Activated naive CD8-positive, alpha-beta T cell treated with anti-CD3 and anti-CD28 coated beads, Interleukin-2, amount 50 U/mL, for 16 hours (primary cell): ENCODE measurements at places on chromosomes 7 and 10.

DNA sequence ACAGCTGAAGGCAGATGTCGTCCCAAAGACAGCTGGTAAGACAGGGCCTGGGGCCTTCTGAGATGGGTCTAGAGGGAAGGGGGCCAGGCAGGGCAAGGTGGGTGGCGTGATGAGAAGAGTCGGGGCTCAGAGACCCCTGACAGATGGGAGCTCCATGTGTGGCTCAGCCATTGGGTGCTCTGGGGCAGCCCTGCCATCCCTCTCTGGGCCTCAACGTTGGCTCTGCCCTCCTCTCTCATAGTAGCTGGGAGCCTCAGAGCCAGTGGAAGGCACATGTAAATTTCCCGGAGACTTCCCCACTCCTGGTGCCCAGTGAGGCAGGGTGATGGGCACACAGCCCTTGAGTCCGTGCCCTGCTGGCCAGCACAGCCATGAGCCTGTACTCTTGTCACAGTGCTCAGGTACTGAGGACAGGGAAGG lies 1.8 kb downstream of the PPIF start:
- no peak for DNase-seq

GRCh38 chr7:159031135-159031701 lies 113.4 kb downstream of the VIPR2 start:
- no peak for DNase-seq

- no peak for DNase-seq
Measured at GRCh38 chr7:78173666-78174065, 375.1 kb downstream of the PHTF2 start.

DNA sequence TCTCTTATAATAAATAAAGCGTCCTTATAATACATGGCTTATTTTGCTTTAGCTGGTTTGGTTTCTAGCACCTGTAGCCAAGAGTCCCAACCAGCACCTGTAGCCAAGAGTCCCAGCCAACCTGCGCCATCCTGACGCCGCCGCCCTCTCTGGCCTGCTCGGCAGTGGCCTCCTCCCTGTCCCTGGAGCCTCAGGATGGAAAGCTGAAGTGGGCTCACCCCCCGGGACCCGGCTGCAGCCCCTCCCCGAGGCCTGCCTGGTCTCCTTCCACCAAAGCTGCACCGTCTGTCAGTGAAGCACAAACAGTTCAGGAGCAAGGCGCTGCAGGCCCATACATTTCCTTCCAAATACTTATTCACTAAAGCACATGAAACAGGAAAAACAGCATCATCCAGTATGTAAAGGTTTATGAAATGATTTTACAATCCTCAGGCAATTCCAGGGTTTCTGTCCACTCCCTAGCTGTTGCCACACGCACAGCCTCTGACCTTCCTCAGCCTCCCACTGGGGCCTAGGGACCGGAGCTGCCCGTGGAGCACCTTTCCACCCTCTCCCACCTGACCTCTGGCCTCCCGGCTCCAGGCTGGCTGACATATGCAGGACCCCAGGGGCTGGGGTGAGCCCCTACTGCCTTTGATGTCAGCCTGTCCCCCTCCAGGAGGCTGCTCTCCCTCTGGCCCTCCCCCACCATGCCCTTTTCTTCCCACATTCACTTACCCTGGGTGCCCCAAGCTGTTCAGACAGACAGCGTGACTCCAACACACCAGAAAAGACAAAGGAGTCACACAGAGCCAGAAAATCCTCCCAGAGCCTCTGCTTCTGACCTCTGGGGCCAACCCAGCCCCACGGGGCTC lies 149.6 kb upstream of the PPP2R2D start:
- no peak for DNase-seq

GRCh38 chr10:17918187-17918903 lies 33.4 kb upstream of the SLC39A12 start:
- no peak for DNase-seq

DNA sequence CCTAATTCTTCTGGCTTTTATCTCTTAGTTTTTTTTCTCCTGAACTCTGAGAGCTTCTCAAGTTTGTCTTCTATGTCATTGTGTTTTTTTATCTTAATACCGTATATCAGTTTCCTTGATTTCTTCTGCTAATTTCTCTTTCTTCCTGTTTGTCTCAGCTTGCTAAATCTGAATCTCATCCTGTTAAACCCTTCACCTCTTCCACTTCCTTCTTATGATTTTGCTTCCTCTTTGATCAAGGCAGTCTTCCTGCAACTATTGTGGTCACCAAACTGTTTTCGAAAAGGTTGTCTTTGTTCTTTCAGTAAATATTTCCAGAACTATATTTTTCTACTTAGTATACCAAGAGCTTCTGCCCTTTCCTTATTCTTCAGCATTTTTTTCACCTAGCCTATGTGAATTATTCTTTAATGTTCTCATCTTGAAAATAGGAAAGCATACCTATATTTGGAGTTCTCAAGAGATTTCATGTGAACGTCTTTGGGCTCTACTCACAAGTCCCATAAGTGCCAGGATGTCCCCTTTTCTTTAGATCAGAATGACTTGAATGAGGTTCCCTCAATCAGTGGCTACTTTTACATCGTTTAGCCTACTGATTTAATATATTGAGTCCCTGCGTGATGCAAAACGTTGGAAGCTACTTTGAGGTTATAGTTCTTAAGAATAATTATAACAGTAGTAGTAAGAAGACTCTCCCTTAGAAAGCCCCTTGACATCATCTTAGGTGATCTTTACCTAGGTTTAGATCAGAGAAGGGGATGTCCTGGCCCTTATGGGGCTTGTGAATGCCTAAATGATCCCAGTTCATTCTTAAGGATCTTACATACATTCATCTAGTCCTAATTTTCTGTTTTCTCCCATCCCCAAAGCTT lies 415.4 kb upstream of the AUTS2 start:
- DNase-seq = no peak

- DNase-seq = no peak
Measured at GRCh38 chr10:108184114-108184513, 1019.6 kb upstream of the SORCS1 start.

GRCh38 chr10:3719024-3719843 lies 65.8 kb downstream of the KLF6 start:
- DNase-seq = no peak

DNA sequence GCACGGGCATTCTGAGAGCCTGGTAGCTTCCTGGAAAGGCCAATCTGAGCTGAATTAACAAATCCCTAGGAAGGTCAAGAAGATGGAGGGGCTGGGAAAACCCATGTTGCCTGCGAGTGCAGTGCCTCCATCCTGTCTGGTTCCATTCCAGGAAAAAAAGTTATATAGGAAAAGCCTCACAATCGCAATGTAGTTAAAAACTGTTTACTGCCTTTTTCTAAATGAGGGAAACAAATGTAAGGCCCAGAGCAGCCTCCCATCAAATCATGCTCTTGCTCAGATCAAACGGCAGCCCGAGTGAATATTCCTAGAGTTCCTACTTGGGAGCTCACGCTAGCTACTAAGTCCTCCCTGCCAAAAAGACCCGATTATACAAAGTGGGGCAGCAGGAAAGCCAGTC lies 179.9 kb downstream of the KCNMA1 start:
- DNase-seq = no peak

DNA sequence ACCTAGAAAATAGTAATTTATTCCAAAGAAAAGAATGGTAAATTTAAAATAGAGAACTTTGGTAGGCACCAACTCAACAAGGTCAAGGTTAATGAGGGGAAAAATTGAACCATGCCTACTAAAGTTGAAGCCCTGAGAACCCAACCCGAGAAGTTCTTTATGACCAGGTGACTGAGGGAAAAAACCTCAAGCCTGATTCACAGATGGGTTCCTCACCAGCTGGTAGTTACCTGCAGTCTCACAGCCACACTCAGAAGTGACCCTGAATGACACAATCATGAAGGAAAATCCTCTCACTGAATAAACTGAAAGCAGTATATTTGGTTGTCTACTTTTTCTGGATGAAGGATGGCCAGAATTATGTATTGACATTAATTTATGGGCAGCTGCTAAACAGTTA lies 7.0 kb downstream of the C10orf67 start:
- DNase-seq = no peak

DNA sequence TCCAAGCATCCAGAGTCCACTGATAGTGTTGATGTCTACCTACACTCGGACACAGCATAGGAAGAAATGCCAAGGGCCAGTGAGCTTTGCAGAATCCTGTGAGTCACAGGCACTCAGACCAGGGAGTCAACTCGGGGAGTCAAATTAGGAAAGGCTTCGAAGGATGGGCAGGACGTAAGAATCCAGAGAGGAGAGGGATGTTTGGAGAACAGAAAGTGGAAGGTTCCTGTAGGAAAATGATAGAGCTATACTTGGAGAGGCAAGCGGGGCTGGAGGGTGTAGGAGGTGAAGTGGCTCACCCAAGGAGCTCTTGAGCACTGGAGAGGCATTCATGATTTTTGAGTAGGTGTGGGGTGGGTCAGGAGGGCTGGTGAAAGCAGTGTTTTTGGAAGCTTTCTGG lies 3.0 kb downstream of the ZYX start:
- no peak for DNase-seq

DNA sequence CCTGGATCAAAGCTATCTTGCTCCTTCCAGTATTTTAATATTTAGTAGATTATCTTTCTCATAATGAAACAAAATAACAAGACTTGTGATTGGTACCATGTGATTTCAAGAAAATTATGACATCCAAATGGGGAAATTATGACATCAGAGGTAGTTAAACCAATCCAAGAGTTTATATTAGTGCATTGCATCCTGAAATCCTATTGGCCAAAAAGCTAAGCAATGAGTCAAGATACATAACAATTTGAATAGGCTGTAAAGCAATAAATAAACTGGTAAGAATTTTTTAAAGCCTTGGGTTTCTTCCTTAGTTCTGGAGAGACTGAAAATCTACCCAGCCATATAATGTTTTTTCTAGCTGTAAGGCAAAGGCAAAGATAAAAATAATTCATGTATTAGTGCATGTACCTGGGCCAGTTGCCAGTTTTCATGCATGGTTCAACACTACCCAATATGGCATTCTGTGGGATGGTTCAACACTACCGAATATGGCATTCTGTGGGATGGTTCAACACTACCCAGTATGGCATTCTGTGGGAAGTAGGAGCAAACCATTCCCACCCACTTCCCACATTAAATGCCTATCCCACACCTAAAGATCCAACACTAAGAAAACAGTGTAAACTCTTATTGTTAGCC lies at the start of gene RNF148:
RNF148 (minus strand) TSS at position 51 of the 639 bp plus-strand sequence. CDS start 172 bp downstream, outside the sequence.
- no peak for DNase-seq

- no peak for DNase-seq
Measured at GRCh38 chr10:59907537-59907917, 1.2 kb upstream of the CCDC6 start.

GRCh38 chr10:83764666-83765065 lies 374.6 kb upstream of the GHITM start:
- DNase-seq = no peak

DNA sequence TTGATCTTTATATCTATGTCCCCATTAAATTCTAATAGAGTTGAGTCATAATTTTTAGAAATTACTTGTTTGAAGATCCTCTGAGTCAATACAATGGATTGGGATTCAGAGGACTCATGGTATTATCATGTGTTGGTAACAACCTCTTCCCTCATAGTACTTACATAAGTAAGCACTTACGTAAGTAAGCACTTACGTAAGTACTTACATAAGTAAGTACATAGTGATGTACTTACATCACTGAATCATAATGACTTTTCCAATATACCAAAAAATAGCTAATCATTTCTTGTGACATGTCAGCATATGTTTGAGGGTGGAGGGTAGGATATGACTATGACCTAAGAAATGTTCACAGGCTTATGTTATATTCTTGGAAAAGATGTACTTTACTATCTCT lies 740.5 kb downstream of the SORCS1 start:
- no peak for DNase-seq

DNA sequence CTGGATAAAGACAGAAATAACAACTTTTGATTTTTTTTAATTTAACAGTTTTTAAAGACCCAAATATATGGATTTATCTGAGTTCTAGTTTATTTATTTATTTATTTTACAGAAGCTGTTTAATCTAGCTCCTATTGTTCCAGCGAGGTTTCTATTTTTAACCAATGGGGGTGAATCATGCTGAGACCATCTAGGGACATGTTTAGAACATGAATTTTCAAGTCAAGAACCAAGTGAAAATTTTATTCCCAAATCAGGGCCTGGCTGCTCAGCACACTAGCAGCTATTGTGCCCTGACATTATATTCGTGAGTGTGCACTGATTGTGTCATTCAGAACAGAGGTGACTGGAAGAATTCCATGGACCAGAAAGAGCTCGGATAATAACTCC lies 24.6 kb upstream of the MPP7 start:
- no peak for DNase-seq

- no peak for DNase-seq
Measured at GRCh38 chr10:48965460-48965859, 25.8 kb upstream of the LRRC18 start.

GRCh38 chr7:101564778-101565211 lies 64.3 kb downstream of the MYL10 start:
- DNase-seq = no peak
